Nephron progenitor cell (in vitro differentiated cells): ENCODE measurements at places on chromosomes 3 and 15.

DNA sequence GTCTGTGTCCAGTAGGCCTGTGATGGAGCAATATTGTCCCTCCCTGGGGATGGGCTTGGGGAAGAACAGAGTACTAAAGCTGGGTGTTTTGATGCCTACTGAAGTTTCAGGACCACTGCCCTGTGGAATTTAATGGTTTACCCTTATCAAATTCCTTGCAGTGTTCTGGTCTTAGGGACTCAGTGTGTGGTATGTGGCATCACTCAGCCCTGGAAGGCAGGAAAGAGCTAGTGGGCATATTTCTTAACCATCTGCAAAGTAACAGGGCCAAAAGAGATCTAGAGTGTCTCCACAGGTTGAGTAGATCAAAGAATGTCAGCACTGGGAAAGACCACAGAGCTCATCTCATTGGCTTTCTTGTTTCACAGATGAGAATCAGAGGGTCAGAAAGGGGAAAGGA, 11.8 kb upstream of the SCN10A start:
- DNase-seq, result no peak

DNA sequence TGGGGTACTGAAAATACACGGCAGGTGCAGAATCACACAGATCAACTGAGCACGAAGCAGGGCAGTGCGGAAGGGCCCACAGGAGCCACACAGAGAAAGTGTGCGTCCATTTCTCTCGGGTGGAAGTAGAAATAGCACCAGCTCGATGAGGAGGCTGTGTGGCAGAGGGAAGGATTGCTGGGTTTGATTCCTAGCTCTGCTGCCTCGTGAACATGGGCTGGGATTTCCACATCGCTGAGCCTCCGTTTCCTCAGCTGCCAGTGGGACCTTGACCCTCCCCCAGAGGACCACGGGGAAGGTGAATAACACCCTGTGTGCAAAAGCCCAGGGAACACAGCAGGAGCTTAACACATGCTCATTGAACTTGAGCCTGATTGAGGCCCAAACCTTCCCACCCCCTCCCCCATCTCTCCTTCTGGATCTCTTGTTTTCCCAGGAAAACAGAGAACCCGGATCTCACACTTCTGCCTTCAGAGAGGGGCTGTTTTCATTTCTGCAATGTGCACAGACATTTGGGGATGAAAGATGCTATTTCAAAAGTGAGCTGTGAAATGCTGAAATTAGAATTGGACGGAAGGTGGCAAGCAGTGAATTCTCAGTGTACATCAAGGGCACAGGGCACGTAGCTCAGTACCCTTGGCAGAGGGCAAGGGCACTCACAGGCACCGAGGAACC, 38.4 kb downstream of the ABTB1 start:
- no peak for DNase-seq

DNA sequence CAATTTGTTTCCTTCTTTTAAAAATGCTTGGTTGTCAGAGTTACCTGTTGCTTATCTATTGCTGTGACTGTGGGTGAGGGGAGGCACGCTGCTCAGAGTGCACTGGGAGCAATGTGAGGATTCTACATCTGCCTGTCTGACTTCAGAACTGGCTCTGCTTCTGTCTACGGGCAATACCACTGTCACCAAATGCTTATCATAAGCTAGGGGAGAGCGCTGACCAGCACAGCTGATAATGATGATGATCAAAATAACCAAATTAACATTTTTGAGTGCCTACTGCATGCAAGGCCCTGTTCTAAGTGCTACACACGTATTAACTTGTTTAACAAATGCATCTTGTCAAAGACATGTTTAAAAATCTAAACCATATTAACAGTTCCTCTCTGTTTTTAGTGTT, 79.2 kb upstream of the TPRG1 start:
- DNase-seq, result no peak

GRCh38 chr3:183975981-183976662, 41.6 kb downstream of the ABCC5 start:
- DNase-seq, result no peak

DNA sequence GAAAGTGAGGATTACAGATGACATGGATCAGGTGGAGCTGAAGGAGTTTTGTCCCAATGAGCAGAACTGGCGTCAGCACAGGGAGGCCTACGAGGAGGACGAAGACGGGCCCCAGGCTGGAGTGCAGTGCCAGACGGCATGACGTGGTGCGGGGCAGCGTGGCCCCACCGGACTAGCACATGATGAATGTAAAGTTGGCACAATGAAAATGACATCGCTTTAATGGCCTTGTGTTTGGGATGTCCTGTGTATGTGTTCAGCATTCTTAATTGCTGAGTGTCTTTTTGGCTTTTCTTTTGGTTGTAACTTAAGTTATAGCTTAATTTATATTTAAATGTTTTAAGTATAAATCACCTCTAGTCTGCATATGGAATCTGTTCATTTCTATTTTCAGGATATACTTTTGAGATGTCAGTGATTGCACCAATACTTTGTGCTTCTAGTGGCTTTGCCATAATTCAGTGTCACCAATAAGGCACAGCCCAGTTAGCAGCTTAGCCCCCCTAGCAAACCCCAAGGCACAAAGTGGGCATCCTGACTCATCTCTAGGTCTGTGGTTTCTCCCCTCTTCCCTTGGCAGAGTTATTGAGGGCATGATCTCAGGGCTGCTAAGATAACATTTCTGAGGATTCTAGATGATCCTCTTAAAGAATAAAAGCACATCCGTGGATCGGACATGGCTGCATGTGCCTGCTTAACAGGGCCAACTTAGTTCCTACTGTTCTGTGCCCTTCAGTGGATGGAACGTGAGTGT, 16.1 kb downstream of the DNAJA4 start:
- DNase-seq, result no peak

DNA sequence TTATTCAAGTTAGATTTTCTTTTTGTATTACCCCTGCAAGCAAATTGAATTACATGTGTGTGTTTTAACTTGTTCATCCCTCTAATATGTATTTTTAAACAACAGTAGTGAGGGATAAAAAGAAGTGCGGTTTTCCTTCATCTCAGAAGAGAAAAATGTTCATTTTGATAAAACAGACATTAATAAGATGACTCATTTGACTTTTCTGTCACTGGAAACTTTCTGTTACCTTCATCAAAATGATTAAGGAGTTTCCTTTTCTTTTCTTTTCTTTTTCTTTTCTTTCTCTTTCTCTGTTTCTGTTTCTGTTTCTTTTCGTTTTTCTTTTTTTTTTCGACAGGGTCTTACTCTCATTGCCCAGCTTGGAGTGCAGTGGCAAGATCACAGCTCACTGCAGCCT, 53.0 kb downstream of the ECT2 start:
- DNase-seq, result no peak

GRCh38 chr3:153210146-153210545, 48.1 kb downstream of the RAP2B start:
- no peak for DNase-seq

GRCh38 chr3:59432665-59433064, 382.8 kb upstream of the CFAP20DC start:
- no peak for DNase-seq

- no peak for DNase-seq
These were observed 177.9 kb upstream of the DPH6 start for GRCh38 chr15:35723852-35724251.

DNA sequence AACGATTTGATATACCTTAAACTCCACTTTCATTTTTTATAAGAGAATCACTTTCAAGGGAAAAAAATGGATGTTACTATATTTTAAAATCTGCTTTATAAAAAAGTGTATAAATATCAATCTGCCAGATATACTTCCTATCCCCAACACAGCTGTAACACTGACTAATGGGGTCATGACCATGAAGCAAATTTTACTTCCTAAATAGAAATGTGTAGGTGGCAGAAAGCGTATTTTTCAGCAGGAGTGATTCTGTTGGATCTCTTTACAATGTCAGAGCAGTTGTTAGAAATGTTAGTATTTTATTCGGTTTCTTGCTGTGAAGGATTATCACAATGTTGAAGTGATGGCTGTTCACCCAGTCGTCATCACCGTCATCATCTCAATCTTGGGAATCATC, 5.5 kb upstream of the C15orf40 start:
- no peak for DNase-seq

DNA sequence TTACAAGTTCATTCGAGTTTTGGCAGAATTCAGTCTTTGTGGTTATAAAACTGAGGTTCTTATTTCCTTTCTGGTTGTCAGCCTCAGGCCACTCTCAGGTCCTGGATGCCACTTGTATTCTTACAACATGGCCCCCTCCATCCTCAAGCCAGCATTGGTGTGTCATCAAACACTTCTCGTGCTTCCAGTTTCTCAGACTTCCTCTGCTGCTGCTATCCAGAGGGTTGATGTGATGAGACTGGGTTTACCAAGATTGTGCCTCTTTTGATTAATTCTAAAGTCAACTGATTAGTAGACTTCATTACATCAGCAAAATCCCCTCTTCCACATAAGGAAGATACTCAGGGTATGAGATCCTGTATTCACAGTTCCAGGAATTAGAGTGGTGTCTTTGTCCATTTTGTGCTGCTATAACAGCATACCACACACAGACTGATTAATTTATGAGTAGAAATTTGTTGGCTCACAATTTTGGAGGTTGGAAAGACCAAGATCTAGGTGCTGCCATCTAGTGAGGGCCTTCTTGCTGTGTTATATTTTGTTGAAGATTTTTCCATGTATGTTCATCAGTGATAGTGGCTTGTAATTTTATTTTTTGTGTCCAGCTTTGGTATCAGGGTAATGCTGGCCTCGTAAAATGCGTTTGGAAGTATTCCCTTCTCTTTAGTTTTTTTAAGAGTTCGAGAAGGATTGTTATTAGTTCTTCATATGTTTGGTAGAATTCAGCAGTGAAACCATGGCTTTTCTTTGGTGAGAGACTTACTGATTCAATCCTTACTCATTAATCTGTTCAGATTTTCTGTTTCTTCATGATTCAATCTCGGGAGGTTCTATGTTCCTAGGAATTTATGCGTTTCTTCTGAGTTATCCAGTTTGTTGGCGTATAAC, 11.1 kb downstream of the LRCH3 start:
- DNase-seq, result no peak

- no peak for DNase-seq
These were observed 191.7 kb downstream of the ATP8B4 start for GRCh38 chr15:49927189-49927861.

GRCh38 chr3:71903936-71904335, 119.0 kb upstream of the PROK2 start:
- no peak for DNase-seq

DNA sequence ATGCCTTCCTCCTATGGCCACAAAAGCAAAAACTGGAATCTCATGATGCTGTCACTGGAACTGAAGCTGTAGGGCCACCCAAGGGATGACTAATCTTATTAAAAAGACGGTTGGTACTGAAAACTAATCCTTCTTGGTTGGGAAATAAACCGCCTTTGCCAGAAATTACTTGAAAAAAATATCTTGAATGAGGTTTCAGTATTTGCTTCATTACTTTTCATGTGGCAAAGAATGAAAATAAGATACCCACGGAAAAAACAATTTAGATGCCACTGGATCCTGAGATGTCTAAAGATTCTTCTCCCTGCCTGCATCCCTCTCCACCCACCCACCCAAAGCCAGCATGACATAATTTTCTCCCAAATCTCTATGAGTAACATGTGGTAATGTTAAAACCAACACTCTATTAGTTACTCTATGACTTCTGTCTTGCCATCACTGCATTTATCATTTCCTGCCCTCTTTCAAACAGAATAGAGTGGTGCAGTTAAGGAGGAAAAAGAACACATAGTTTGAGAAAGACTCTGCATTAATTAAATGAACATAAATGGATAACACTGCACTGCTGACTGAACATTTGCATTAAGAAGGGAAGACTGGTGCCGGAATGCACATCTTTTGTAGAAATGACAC, 111.8 kb upstream of the DPH6 start:
- DNase-seq, result no peak

- DNase-seq, result no peak
These were observed 56.4 kb upstream of the ACTC1 start for GRCh38 chr15:34851751-34852150.

DNA sequence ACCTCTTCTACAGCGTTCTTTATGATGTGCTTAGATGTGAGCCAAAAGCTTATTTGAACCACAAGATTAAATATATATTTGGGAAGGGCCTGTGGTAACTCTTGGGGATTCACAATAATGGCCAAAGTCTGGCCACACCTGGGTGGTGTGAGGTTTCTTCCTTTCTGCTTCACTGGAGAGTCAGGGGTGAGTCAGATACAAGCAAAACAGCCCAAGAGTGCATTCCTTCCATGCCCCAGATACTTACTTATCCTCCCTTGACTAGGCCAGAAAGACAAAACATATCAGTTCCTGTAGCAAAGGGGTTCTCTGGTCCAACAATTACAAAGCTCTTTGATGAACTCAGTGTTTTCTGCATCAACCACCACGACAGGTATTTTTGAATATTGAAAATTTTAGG, 941 bp downstream of the ZBED2 start:
- DNase-seq, result no peak

GRCh38 chr3:69058947-69059224, 6.8 kb upstream of the TMF1 start:
- no peak for DNase-seq
